Adrenal gland (tissue), 19 donors: ENCODE measurements at places on chromosomes 13 and 19. TPM values are rescaled to one million over a fixed set of nuclear protein-coding genes. Genes with fewer than 3 reads are reported as not detected.

TPGS1 gene
- 0.07 TPM for polyA plus RNA-seq

IGFL1 gene
- polyA plus RNA-seq: not detected

LMTK3 gene
- polyA plus RNA-seq: 0.57 TPM

FREM2 gene
- 0.10 TPM for polyA plus RNA-seq

C13orf42 gene
- not detected for polyA plus RNA-seq
